T-cell (primary cell): ENCODE measurements at places on chromosomes 3 and 15. TPM values are rescaled to one million over a fixed set of nuclear protein-coding genes. Genes with fewer than 3 reads are reported as not detected.
A peak's percentile ranks its signal among the peaks of the same experiment; 100 is the strongest.

DNA sequence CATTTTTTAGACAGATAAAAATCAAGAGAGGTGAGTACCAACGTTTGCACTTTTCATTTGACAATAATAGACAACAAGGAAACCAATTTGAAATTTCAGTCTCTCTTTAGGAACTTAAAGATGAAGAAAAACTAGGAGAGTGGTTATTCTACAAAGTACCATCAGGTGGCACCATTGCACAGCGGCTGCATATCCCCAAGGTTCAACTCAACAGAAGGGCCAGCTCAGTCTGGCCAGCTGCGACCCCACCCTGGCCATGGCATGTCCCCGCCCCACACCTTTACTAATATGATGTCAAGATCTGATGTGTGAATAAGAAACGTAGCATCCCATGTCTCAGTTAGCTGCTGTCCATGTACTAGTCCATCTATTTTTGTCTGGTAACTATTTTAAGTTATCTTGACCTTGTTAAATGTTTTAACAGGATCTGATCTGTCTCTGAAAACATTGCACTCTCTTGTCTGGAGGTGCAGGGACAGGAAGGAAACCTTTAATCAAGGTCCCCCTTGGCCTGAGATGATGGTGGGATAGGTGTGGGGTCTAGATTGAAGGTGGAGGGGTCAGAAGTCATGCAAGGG, 35.5 kb upstream of the CGNL1 start:
- H3K4me1 ChIP-seq = no peaks in the 10 kb centered on the region
- DNase-seq = no peak
- no peak overlapping the region for H3K27ac ChIP-seq
- H3K36me3 ChIP-seq = no peaks in the 10 kb centered on the region

GRCh38 chr15:42038401-42038800, 17.6 kb upstream of the PLA2G4E start:
- no peak overlapping the region for H3K27ac ChIP-seq
- H3K4me1 ChIP-seq = peaks cover 5% of the 10 kb centered on the region

- no peak overlapping the region for H3K4me3 ChIP-seq
- H3K27me3 ChIP-seq = no peaks in the 10 kb centered on the region
- no peak overlapping the region for H3K27ac ChIP-seq
Observed at GRCh38 chr3:134013280-134013679, 16.4 kb downstream of the SLCO2A1 start.

Gene FGF12
- 0.22 TPM for total RNA-seq

Gene ADAMTS17
- 11.7 TPM for total RNA-seq

- H3K4me3 ChIP-seq = no peak overlapping the region
- H3K4me1 ChIP-seq = no peaks in the 10 kb centered on the region
- no peak for DNase-seq
- H3K27me3 ChIP-seq = no peaks in the 10 kb centered on the region
Observed at GRCh38 chr15:44340410-44340809, 51.9 kb downstream of the GOLM2 start.

DNA sequence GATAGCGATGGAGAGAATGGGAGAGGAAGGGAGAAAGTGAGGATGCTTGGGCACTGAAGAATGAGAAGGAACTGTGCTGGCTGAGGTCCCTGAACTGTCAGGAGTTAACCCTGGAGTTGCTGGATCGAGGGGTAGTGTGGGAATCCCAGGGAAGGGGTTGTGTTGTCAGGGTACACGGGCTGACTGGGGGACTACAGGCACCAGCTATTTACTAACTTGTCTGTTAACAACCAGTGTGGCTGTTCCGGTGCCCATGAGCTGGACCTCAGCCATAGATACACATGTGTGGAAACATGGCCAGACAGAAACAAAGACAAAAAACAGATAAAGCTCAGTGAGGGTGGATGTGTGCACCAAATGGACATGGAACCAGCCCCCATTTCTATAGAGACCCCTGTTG, 55.1 kb downstream of the GASK1A start:
- H3K4me3 ChIP-seq = no peak overlapping the region
- peaks cover 30% of the 10 kb centered on the region for H3K4me1 ChIP-seq
- H3K27me3 ChIP-seq = no peaks in the 10 kb centered on the region

Gene CCDC9B
- 2.2 TPM for total RNA-seq

DNA sequence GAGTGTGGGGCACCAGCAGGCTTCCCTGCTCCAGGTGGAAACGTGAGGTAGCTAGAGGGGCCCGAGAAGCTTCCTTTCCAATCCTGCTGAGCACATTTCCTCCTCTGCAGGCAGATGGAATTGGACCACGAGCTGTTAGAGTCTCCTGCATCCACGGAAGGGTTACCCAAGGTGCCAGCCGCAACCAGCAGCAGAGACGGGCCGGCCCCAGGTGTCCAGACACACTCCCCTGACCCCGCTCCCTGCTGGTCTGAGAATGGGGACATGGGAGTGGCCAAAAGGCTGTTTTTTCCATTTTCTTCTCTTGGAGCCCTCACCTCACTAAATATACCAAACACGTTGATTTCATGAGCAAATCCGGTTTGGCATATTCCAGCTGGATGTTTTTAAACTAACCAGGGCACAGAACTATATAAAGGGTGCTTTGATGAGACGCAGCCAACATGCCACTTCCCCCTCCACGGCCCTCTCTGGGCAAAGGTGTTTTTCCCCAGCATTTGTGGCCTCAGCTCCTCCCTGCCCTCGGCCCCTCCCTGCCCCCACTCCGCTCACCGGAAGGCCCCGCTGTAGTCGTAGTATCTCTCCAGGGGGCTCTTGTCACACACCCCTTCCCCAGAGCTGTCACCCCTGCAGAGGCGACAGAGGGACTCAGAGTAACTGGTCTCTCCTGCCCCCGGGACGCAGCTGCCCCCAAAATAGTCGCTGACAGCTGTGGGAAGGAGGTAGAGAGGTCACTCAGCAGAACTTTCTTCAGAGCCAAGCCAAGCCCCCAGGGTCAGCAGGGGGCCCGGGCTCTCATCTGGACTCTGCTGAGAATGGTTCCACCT, 7.0 kb downstream of the MELTF start:
- H3K27ac ChIP-seq = no peak overlapping the region
- H3K4me3 ChIP-seq = no peak overlapping the region
- no peaks in the 10 kb centered on the region for H3K36me3 ChIP-seq

DNA sequence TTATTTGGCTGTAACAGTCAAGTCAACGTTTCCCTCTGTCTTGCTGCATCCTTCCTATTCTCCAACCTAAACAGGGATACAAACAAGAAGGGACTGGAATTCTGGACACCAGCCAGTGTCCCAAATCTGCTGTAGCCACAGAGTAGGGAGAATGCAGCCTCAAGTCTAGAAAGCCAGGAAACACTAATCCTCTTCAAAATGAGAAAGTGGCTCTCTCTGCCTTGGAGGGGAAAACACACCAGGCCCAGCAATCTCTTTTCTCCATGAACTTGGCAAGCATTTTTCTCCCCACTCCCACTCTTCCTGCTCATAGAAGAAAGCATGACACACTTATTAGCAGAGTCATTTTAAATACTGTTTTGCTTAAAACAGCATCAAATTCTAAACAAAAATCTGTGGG, 781.7 kb downstream of the SQOR start:
- no peaks in the 10 kb centered on the region for H3K4me1 ChIP-seq
- H3K27me3 ChIP-seq = no peaks in the 10 kb centered on the region
- no peak overlapping the region for H3K27ac ChIP-seq
- H3K36me3 ChIP-seq = no peaks in the 10 kb centered on the region
- H3K4me3 ChIP-seq = no peak overlapping the region

GRCh38 chr15:48400086-48400485, 68.9 kb downstream of the DUT start:
- H3K4me1 ChIP-seq = no peaks in the 10 kb centered on the region
- no peaks in the 10 kb centered on the region for H3K27me3 ChIP-seq
- H3K27ac ChIP-seq = no peak overlapping the region
- DNase-seq = no peak
- no peak overlapping the region for H3K4me3 ChIP-seq
- no peaks in the 10 kb centered on the region for H3K36me3 ChIP-seq

GRCh38 chr3:194308601-194309449, 42.3 kb downstream of the CPN2 start:
- no peak overlapping the region for H3K27ac ChIP-seq
- no peaks in the 10 kb centered on the region for H3K27me3 ChIP-seq
- H3K36me3 ChIP-seq = peaks cover 3% of the 10 kb centered on the region
- H3K4me1 ChIP-seq = peaks cover 40% of the 10 kb centered on the region

GRCh38 chr15:49215768-49216739, 46.0 kb downstream of the GALK2 start:
- no peaks in the 10 kb centered on the region for H3K27me3 ChIP-seq
- no peak overlapping the region for H3K27ac ChIP-seq
- no peaks in the 10 kb centered on the region for H3K36me3 ChIP-seq
- no peak for DNase-seq
- H3K4me3 ChIP-seq = no peak overlapping the region

GRCh38 chr15:90306560-90306959, 41.1 kb downstream of the NGRN start:
- peaks cover 12% of the 10 kb centered on the region for H3K4me1 ChIP-seq
- no peaks in the 10 kb centered on the region for H3K27me3 ChIP-seq
- no peak overlapping the region for H3K4me3 ChIP-seq
- H3K27ac ChIP-seq = peak overlapping the region; percentile 67
- no peaks in the 10 kb centered on the region for H3K36me3 ChIP-seq
- no peak for DNase-seq

Gene CATSPER2
- total RNA-seq = 10.5 TPM

GRCh38 chr3:64321747-64322146, 96.5 kb upstream of the PRICKLE2 start:
- no peak overlapping the region for H3K27ac ChIP-seq
- no peak for DNase-seq
- no peaks in the 10 kb centered on the region for H3K4me1 ChIP-seq

DNA sequence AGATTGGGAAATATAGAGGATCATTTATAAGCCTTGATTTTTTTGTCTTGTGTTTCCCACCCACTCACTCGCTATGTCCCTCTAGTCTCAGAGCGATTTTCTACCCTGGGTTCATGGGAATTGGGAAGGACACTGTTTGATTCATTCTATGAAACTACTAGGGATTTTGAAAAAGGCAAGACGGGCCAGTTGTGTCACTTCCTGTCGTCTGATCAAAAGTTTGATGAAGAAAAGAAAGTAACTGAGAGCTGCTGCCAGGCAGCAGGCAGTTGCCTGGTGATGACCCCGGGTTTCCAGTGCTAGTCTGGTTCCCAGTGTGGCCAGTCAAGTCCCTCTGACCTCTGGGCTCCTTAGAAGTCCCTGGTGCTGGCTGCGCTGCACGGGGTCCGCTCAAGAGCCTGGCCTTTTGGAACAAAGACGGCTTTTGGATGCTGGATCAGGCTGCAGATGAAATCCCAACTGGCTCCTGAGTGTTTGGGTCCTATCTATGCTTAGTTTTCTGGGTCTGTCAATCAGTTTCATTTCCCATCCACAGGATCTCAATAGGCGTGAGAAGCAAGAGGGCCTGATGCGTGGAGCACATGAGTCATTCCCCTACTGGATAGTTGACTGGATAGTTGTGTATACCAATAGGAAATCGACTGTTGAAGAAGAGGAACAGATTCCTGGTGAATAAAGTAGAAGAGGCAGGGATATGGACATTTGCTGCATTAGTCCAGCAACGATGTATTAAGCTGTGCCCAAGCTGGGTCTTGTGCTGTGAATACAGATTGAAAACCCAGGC, 89.7 kb downstream of the EEFSEC start:
- no peaks in the 10 kb centered on the region for H3K27me3 ChIP-seq
- no peak overlapping the region for H3K4me3 ChIP-seq
- DNase-seq = no peak
- peaks cover 4% of the 10 kb centered on the region for H3K4me1 ChIP-seq

Gene NR2E3
- total RNA-seq = not detected

DNA sequence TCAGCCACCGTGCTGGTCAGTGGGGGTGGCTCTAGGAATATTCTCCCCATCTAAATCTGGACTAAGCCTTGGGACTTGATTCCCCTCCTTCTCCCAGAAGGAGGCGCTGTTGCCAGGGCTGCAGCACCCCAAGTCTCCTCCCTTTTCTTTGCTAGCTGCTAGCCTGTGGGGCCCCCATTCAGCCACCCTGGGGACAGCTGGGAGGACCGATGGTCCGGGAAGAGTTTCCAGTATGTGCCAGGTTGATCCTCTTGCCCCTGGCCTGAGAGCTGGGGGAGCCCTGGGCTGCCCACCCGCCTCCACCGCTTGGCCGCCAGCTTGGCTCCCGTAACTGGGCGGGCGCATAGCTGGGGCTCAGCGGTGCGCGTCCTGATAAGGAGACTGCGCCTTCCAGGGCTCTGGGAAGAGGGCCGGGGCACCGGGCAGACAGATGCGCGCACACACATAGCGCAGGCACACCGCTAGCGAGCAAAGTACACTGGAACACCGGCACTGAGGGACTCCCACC, 4.2 kb downstream of the SMAD6 start:
- H3K4me3 ChIP-seq = no peak overlapping the region
- no peak for DNase-seq
- peaks cover 33% of the 10 kb centered on the region for H3K27me3 ChIP-seq
- no peak overlapping the region for H3K27ac ChIP-seq
- H3K4me1 ChIP-seq = peaks cover 6% of the 10 kb centered on the region
- H3K36me3 ChIP-seq = no peaks in the 10 kb centered on the region

DNA sequence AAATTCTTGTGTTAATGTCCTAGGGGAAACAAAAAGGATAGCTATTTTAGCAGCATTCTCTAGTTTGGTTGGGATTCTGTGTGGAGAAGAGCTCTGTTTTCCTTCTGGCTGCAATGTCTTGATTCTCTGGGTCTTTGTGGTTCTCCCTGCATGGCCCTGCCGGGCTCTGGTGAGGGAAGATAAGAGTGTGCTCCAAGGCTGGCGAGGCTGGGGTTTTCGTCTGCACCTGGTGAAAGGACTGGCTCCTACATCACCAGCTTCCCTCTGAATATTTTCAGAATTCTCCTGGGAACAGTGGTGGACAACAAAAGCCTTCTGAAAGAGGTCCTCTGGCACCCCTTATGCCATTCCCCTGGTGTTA, 38.1 kb upstream of the SFMBT1 start:
- no peaks in the 10 kb centered on the region for H3K36me3 ChIP-seq
- no peak overlapping the region for H3K4me3 ChIP-seq
- no peak overlapping the region for H3K27ac ChIP-seq
- no peaks in the 10 kb centered on the region for H3K27me3 ChIP-seq

- H3K36me3 ChIP-seq = no peaks in the 10 kb centered on the region
- DNase-seq = no peak
- H3K27ac ChIP-seq = no peak overlapping the region
- H3K4me3 ChIP-seq = no peak overlapping the region
- no peaks in the 10 kb centered on the region for H3K27me3 ChIP-seq
Observed at GRCh38 chr15:57322602-57323250, 53.6 kb upstream of the CGNL1 start.

GRCh38 chr3:142724682-142725356, 985 bp downstream of the TRPC1 start:
- H3K27me3 ChIP-seq = peaks cover 10% of the 10 kb centered on the region
- DNase-seq = no peak
- H3K27ac ChIP-seq = no peak overlapping the region
- H3K36me3 ChIP-seq = no peaks in the 10 kb centered on the region
- H3K4me3 ChIP-seq = peak overlapping the region; percentile 56

Gene HHATL
- not detected for total RNA-seq

Gene KATNBL1
- total RNA-seq = 36.5 TPM

DNA sequence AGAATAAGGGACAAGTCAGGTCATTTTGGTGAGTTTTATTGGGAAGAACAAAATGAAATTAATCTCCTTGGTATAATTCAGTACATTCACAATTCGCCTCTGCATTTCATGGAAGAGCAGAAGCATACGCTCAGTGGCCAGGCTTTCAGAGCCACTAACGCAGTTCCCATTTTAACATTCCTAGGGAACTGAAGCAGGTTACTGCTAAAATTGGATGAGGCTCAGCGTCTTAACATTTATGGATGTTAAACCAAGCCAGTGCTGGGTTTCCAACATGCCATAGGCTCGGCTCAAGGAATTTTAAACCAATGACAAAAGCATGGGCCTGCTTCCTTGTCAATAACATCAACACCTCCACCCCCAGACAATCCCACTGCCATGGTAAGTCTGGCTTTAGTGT, 172.7 kb upstream of the PRICKLE2 start:
- H3K27ac ChIP-seq = no peak overlapping the region
- no peak for DNase-seq
- no peaks in the 10 kb centered on the region for H3K36me3 ChIP-seq
- H3K4me1 ChIP-seq = no peaks in the 10 kb centered on the region
- H3K27me3 ChIP-seq = no peaks in the 10 kb centered on the region
